GM18507 (cell line): ENCODE measurements at places on chromosomes 3 and 15.
A peak's percentile ranks its signal among the peaks of the same experiment; 100 is the strongest.

DNA sequence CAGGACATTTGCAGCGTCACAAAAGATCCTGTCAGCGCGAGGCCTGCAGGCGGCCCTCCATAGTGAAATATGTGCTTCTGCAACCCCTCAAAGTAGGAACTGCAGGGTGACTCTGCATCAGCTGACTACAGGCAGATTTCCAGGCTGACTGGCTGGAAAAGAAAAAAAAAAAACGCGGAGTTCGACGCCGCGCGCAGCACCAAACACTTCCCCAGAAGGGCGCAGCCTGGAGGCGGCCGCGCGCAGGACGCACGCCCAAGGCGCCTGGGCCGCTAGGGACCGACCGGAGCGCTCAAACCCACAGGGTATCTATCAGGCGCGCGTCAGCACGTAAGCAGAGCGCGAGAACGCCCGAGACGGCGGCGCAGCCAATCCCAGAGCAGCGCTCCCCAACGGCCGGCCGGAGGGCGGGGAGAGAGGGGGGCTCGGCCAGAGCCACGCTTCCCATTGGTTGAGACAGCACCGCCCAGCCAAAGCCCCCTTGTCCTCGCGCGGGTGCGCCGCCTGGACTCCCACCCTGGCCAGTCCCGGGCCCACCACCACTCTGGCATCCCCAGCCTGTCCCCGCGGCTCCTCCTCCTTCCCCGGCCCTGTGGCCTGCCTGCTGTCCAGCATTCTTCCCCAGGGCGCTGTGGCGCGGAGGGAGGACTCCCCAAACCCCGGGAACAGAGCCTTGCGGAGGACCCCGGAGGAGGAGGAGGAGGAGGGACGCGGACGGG is 1.0 kb downstream of the BDH1 start:
- DNase-seq: peak; percentile 94

DNA sequence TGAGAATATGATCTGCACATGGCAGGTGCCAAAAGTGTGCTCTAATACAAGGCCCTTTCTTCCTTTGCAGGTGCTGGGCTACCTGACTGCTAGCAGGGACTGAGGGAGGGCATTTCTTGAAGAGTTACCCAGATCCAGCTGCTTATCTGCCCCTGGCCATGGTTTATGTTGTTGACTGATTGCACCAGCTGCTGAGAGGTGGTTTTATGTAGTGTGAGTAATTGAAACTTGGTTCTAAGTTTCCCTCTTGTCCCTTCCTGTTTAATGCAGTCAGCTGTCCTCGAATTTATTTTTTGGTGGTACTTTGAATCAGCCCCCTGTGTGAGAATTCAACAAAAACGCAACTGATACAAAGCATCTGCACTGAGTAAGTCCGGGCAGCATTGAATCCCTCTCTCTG is 288.3 kb upstream of the C2CD4B start:
- no peak for DNase-seq

DNA sequence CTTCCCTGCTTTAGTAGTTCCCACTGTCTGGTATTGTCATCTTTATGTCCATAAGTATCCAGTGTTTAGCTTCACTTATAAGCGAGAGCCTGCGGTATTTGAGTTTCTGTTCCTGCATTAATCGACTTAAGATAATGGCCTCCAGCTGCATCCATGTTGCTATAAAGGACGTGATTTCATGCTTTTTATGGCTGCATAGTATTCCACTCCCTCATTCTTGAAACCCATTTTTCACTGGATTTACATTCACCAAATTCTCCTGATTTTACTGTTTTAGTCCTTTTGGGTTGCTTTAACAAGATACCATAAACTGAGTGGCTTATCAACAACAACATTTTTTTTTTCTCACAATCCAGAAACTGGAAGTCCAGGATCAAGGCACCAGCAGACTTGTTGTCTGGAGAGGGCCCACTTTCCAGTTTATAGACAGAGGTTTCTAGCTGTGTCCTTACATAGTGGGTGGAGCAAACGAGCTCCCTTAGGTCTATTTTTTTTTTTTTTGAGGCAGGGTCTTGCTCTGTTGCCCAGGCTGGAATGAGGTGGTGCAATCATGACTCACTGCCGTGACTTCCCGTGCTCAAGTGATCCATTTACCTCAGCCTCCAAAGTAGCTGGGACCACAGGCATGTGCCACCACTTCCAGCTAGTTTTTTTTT is 6.1 kb upstream of the TICRR start:
- DNase-seq: no peak

DNA sequence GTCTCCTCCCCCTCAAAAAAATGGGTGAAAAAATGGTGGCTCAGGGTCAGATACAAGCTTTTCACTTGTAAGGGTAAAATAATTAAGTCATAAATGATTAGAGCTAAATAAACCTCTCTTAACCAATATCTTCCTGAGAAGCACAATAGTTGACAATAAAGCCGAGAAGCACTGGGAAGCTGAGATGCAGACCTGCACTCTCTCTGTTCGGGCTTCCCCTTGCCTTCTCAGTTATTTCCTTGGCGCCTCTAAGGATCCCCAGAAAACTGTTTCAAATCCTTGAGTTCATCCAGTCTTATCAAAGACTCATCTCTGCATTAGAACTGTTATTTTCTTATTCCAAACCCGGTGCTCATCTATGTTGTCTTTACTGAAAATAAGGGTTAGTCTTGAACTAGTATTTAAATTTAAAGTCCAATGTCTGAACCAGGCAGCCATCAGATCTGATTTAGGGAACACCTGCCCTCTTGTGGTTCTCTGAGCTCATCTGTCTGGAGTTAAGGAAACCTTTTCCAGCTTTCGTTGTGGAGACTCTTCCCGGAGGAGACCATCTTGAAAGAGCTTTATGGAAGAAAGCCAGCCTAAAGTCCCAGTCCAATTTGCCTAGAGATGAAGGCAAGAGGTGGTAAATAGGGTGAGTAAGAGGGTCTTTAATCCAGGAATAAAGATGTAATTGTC is 256.4 kb upstream of the MCTP2 start:
- DNase-seq: no peak

GRCh38 chr15:48285329-48286214 is 45.7 kb upstream of the DUT start:
- peak; percentile 14 for DNase-seq

GRCh38 chr3:142940000-142940399 is 23.5 kb downstream of the PAQR9 start:
- DNase-seq: no peak

GRCh38 chr3:187012609-187013051 is 82.3 kb downstream of the ST6GAL1 start:
- no peak for DNase-seq

GRCh38 chr3:193564012-193564411 is 9.3 kb upstream of the ATP13A4 start:
- no peak for DNase-seq

DNA sequence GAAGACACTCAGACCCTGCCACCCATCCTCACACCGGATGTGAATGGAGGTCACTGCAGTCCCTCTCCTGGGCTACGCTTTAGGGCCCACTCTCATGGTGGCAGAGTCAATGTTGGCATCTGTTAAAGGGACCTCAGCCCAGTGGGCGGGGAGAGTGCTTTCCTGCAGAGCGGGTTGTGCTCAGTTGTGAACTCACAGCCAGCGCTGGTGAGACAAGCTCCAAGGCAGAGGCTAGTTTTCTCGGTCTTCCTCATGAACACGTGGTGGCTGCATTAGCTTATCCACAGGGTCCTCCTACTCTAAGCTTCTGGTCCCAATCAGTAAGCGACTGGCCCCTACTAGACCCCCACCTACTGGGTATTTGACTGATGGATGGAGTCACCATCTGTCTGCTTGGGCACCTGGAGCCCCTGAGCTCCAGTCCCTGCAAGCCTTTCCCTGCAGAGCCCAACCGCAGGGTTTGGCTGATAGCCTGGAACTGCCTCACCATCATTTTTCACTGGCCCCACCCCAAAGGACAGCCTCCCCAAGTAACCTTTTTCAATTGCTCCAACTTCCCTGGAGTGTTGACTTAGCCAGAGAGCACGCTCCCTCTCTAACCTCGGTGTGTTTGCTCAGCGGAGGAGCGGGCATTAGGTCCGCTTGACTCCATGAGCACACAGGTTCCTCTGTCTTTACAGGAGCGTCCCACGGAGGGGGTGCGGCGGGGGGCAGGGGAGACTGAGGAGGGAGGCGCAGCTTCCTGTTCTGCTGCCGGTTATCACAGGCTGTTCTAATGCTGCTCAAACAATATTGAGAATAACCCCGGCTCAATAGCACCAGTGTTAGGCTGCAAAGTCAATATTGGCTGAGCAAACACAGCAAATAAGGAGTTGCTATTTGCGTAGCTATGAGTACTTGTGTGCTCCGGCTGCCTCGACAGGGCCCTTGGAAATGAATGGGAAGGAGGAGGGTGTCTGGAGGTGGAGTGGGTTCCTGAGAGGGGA is 141.7 kb downstream of the RPLP1 start:
- no peak for DNase-seq

DNA sequence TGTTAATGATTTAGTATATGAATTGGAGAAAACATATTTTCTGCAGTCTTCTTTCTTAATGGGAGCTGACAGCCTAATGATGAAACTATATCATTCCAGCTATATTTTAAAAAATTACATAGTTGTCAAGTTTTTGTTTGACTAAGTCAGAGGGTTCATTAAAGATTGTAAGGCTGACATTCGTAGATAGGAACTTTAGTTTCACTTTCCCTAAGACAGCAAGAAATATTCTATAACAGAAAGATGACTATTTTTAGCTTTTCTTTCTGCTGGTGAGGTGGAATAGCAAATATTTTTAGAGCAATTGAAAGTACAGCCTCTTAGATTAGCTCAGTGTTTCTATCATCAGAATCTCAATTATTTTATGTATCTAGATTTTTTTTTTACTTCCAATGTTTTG is 60.2 kb downstream of the PIAS1 start:
- DNase-seq: no peak

- DNase-seq: no peak
These were observed 18.3 kb downstream of the MYZAP start for GRCh38 chr15:57609805-57610529.

DNA sequence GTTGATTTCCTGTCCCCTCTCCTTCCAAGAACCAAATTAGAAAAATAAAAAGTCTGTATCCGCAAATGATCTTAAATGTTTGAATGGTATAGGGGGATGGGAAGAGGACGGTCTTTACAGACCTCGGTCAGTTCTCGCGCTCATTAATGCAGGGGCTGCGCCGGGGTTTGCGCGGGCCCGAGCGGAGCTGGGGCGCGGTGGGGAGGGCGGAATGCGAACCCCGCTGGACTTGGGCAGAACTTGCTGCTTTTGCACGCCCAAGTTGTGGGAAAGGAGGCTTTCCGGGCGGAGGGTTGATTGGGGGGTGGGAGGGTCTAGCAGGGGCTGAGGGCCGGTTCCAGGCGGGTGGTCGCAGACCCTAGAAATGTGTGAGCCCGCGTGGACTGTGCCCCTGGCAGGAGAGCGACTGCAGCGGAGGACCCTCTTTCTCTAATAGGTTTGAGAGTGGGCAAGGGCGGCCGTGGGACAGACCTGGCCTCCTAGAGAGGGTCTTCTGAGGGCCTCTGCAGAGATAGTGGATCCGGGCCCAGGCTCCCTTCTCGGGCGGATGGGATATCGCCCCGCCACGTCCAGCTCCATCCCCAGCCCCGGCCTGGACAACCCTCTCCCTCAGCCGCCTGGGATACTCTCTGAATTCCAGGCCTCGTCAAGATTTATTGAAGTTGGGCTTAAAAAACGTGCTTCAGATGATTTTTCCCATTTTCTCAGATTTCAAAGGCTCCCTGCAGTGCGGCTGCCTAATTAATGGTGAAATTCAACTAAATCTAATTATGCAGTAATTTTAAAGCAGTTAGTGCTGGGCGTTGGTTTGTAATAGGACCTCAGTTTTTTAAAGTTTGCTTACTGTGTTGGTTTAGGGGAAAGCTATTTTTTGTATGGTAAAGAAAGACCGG is 11.3 kb downstream of the NR2F2 start:
- no peak for DNase-seq

DNA sequence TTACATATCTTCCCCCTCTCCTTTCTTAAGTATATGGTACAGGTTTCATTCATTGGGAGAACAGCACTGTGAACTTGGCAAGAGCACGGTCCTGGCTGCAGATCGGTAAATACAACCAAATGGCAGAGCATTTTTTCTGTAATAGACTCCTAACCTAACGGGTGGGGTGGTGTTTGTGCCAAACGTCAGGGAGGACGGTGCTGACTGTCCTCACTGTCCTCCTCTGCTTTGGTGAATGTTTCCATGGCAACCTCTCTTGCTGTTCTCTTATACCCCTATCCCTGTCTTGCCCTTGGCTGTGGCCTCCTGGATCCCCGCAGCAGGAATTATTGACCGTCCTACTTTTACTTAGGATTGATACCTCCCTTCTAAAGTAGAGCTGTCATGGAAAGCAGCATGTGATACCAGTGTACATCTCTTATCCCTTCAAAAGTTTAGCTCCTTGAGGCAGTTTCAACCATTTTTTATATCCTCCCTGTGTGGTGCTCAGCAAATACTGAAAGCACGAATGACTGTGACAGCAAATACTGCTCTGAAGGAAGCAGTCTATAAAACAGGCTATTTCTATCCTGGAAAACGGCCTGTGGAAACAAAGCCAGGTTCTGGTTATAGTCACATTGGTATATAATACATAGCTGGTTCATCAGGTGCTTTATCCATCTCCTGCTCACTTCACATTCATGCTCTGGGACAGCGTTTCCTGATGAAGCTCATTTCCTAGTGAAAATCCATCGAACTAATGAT is 275.4 kb upstream of the C2CD4B start:
- DNase-seq: no peak

DNA sequence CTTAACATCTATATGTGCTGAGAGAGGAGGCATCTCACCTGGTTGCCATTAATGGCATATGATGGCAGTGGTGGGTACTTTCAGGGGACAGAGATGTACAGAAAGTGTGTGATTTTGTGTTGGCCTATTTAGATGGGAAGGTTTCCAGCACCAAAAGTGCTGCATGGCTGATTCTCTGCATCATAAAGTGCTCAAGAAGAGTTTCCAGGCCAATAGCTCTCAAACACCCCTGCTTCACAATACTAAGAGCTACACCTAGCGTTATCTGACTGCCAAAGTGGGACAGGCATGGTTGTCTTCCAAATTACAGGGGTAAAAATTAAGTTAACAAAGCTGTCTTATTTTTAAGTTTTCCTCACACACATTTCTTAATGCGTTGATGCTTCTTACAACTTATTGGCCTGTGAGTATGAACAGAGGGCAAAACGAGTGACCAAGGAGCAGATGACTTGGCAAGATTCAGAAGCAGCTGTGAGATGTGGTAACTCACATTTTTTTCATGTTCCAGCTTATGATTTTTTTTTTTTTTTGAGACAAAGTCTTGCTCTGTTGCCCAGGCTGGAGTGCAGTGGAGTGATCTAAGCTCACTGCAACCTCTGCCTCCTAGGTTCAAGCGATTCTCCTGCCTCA is 41.4 kb upstream of the VEPH1 start:
- DNase-seq: no peak

GRCh38 chr3:124619887-124620599 is 110.2 kb upstream of the UMPS start:
- no peak for DNase-seq

GRCh38 chr3:100358413-100358812 is 23.9 kb downstream of the NIT2 start:
- DNase-seq: no peak

GRCh38 chr3:95148107-95148506 is 1085.2 kb downstream of the NSUN3 start:
- no peak for DNase-seq

DNA sequence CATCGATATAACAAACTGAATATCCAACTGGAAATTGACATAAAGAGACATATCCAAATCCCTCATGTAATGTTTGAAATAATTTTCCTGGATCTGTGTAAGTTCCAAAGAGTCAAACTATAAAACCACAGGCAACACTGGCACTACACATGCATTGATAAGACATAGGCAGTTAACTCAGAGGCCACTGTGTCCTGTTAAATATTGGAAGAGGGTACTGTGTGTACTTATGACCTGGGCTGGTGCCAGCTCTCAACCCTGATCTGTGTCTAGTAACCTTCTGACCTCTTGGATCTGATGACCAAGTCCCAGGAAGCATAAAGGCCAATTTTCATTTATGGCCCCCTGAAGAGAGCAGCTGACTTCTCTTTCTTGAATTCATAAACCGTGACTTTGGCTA is 4.5 kb downstream of the NR1I2 start:
- DNase-seq: no peak
